Smooth muscle cell of trachea (primary cell): ENCODE measurements at places on chromosomes 2 and 18. TPM values are rescaled to one million over a fixed set of nuclear protein-coding genes. Genes with fewer than 3 reads are reported as not detected.

RSAD2 gene
- 0.44 and 0.50 TPM in 2 replicates for total RNA-seq

SPHKAP gene
- under 0.01 TPM in 1 of 2 replicates, not detected in the other for total RNA-seq

ITGB6 gene
- total RNA-seq, result under 0.01 and 0.15 TPM in 2 replicates

IAH1 gene
- 68.1 and 84.9 TPM in 2 replicates for total RNA-seq

CYS1 gene
- total RNA-seq, result 2.0 and 7.3 TPM in 2 replicates

LONRF2 gene
- under 0.01 TPM in 2 replicates for total RNA-seq

GAL3ST2 gene
- 0.15 TPM in 1 of 2 replicates, not detected in the other for total RNA-seq

KCNK3 gene
- under 0.01 TPM in 2 replicates for total RNA-seq

CASP8 gene
- total RNA-seq, result 22.0 and 37.1 TPM in 2 replicates
